Hepatocyte (in vitro differentiated cells): ENCODE measurements at places on chromosomes 11 and 22.

GRCh38 chr22:36873614-36874308, 13.0 kb downstream of the NCF4 start:
- DNase-seq: peak; percentile 74

DNA sequence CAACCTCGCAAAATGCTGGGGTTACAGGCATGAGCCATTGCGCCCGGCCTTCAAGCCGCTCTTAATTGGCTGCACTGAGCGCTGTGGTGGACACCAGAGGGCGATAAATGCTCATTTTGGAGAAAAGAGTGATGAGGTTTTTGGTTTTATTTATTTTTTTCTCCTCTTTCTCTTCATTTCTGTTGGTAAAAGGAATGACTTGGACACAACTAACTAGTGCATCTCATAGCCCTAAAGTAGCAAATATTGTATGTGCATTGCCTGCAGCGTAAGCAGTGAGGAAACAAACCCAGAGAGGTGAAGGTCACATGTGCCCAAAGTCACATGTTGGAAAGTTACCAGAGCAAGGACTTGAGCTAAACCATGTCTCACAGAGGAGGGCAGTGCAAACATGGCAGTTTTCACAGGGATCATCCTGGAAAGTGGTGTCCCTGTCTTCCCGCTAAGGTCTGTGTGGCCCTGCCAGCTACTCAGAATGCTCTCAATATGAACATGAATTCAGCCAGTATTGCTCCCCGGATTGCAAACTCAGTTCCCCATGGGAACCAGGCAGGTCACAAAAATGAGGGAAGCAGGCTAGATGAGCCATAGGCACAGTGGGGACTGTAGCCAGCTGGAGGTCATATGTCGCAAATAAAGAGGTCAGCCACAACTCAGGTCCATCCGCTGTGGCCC, 8.6 kb upstream of the CD82 start:
- DNase-seq: peak; percentile 69

- DNase-seq: no peak
These were observed 13.9 kb downstream of the CCDC157 start for GRCh38 chr22:30370641-30371230.

- no peak for DNase-seq
These were observed 4.1 kb upstream of the STT3A start for GRCh38 chr11:125588505-125588904.

GRCh38 chr22:30985561-30986208, 16.6 kb downstream of the TUG1 start:
- DNase-seq: no peak
